ENCODE measurements at places on chromosomes 3 and 15.

GRCh38 chr3:115898656-115899410, 275.5 kb downstream of the GAP43 start:
- no peak for DNase-seq

GRCh38 chr3:41933154-41933676, 28.7 kb downstream of the ULK4 start:
- DNase-seq = no peak

GRCh38 chr3:187215460-187215859, 18.2 kb downstream of the RTP1 start:
- no peak for DNase-seq

DNA sequence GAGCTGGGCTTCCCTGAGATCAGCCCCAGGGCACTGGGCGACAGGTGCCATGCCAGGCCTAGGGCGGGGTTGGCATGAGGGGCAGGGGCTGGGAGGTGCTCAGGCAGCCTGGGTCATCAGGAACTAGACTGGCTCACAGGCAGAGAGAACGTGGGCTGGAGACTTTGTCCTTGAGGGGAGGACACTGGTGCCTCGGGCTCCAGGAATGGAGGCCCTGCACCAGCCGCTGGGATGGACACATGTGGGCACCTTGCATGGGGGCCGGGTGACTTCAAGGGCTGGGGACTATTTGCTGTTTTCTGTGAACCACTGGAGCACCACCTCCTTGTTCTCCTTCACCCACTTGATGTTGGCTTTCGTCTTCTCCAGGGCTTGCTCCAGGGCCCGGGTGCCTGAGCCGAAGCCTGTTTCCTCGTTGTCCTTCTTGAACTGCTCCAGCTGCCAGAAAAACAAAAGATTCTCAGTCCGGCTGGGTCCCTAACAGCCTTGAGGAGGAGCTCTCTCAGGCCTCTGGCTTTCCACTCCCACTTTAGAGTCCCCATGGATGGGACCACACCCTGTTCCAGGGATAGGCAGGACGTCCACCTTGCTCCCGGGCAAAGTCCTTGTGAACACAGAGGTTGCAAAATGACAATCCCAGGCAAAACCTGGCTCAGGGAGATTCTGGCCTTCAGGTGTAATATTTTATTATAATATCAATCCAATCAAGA, 9.1 kb downstream of the MESP2 start:
- no peak for DNase-seq

DNA sequence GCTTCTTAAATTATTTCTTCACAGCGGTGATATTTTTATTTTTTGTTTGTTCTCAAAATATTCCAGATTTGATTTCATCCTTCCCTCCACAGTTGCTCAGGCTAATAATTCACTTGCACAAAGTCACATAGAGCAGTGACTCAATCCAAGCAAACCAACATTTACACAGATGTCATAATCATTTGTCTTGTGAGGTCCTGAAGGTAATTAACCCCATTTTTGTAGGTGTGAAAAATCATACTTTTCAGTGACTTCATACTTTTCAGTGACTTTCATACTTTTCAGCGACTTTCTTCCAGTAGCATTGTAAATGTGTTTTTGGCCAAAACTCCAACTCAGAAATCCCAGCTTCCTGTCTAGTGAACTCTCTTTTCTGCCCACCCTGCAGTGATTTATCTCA, 32.1 kb downstream of the CD200 start:
- DNase-seq = no peak

GRCh38 chr3:96779810-96780209, 34.6 kb upstream of the EPHA6 start:
- no peak for DNase-seq

DNA sequence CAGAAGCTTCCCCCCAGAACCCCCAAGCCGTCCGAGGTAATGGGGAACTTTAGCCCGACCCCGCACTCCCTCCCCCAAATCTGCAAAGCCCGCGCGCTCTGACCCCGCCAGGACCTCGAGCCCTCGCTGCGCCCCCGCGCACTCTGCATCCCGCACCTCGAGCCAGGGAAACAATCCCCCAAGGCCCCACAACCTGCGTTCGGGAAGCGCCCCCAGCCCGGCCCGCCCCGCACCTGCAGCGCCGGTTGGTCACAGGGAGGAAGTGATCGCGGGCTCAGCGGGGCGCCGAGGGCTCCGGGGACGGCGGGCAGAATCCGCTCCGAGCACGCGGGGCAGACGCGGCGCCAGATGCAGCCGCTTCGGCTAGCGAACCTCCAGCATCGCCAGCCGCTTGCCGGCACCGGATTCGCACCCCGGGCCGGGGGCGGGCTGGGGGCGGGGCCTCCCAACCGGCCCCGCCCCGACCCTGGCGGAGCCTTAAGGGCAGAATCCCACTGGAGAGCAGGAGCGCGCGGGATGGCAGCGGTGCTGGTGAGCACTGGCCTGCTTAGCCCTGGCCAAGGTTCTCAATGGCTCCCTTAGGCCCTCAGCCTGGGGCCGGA, at the start of gene CAMKV:
TSS of gene CAMKV (minus strand) at position 382 of the 602 bp plus-strand sequence. CDS start 7,518 bp downstream, outside the sequence.
- DNase-seq = no peak

- no peak for DNase-seq
Measured at GRCh38 chr3:73407577-73407976, 217.2 kb downstream of the PDZRN3 start.

GRCh38 chr3:20511863-20512505, 326.0 kb upstream of the SGO1 start:
- no peak for DNase-seq

DNA sequence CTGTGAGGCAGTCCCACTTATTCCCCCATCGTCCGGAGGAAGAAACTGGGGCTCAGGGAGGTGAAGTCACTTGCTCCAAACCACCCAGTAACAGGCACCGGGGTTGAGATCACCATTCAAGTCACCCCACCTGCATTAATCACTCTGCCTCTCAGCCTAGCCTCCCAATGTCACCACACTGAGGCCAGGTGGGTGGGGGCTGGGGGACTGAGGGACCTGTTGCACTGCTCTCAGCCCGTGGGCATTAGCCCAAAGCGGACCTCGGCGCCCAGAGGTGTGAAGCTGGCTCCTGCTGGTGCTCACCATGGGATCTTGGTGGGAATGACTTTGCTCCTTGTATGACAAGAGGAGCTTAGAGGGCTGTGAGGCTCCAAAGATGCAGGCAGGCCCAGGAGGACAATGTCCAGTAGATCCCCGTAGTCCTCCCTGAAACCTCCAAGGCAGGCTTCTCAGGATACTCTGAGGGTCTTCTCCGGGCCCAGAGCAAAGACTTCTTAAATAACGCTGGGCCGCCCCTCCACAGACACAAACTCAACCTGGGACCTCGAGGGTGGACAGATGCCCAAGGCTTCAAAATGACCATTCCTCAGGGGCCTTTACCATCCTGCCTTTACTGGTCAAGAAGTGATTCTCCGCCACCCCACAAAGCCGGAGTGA, 1.7 kb downstream of the NT5DC2 start:
- DNase-seq = no peak

Data from left ventricle myocardium inferior (tissue), 1 donor.